ENCODE measurements at places on chromosomes 12 and 14. TPM values are rescaled to one million over a fixed set of nuclear protein-coding genes. Genes with fewer than 3 reads are reported as not detected.

DNA sequence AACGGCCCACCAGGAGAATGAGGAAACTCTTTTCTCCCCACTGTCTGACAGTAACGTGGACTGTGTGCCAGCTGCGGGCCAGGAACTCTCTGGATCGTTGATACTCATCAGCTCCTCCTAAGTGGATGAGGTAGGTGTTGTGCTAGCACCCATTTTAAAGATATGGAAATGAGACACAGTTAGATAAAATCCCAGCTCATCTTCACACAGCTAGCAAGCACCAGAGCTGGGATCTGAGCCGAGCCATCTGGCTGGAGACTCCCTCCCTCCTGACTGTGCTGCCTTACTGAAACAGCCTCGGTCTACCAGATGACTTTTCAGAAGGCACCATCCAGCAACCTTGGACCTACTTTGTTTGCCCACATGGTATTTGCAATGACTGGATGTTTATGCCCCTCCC, 49.2 kb downstream of the TMEM132D start:
- H3K36me3 ChIP-seq = no peaks in the 10 kb centered on the region
- H3K4me1 ChIP-seq = no peaks in the 10 kb centered on the region
- no peak for DNase-seq
- H3K27me3 ChIP-seq = no peaks in the 10 kb centered on the region
- no peak overlapping the region for H3K27ac ChIP-seq

The NR4A1 gene
- total RNA-seq = 77.9 TPM

The KCNMB4 gene
- total RNA-seq = 6.0 TPM

GRCh38 chr12:97387844-97388243, 74.8 kb upstream of the RMST start:
- no peaks in the 10 kb centered on the region for H3K36me3 ChIP-seq
- no peaks in the 10 kb centered on the region for H3K4me1 ChIP-seq
- no peaks in the 10 kb centered on the region for H3K27me3 ChIP-seq
- H3K27ac ChIP-seq = no peak overlapping the region
